ENCODE measurements at places on chromosomes 11 and 22. TPM values are rescaled to one million over a fixed set of nuclear protein-coding genes. Genes with fewer than 3 reads are reported as not detected.

Gene KRTAP5-1
- polyA plus RNA-seq = not detected

Gene C11orf87
- polyA plus RNA-seq = 0.02 TPM

Gene YPEL4
- 1.5 TPM for polyA plus RNA-seq

GRCh38 chr11:85355921-85356320 lies 271.2 kb downstream of the DLG2 start:
- no peak for DNase-seq

GRCh38 chr11:119599864-119600541 lies 129.0 kb downstream of the NECTIN1 start:
- DNase-seq = no peak

- DNase-seq = no peak
These were observed 107.9 kb downstream of the NAT10 start for GRCh38 chr11:34213366-34213765.

DNA sequence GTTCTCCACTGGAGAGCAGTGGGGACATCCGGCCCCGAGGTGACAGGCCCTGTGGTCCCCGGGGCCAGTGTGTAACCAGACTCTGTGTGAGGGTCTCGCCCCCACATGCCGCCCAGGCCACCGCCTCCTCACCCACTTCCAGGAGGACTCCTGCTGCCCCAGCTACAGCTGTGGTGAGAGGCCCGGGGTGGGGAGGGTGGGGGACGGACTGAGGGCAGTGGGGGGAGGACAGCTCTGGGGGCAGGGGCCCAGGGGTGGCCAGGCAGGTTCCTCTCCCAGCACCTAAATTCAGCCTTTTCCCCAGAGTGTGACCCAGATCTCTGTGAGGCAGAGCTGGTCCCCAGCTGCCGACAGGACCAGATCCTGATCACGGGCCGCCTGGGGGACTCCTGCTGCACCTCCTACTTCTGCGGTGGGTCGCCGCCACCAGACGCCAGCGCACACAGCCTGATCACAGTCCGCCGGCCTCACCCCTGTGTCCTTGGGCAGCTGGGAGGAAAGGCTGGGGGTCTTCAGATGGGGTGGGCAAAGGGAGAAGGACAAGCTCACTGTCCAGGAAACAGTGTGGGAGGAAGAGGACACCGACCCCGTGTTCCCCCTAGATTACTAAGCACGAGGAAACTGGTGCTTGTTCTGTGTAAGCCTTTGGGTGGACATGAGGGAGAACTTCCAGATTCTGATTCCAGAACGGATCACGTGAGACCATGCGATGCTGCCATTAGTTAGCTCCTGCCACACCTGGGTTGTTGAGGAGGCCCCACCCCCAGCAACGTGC lies 84.4 kb upstream of the MYOD1 start:
- DNase-seq = no peak

DNA sequence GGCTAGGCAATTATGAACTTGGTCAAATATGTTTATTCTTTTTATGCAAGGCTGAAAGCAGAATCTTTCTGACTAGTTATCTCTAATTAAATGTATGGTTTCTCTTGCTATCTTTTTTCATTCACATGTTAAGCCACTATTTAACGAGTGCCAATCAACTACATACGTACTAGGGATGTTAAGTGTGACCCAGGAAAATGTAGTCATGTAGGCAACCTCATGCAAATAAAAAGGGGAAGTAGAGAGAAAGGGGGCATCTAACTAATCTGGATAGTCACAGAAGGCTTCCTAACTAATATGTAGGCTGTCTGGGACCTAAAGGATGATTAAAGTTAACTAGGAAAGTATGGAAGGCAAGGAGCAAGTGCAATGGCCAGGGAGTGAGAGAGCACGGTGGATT lies 23.5 kb downstream of the TBRG1 start:
- no peak for DNase-seq

GRCh38 chr11:19237813-19238212 lies 2.9 kb downstream of the E2F8 start:
- no peak for DNase-seq

- DNase-seq = no peak
These were observed 403.6 kb downstream of the TBC1D22A start for GRCh38 chr22:47166033-47166404.

- DNase-seq = peak; percentile 6
These were observed 15.4 kb downstream of the CAPN5 start for GRCh38 chr11:77081976-77082836.

GRCh38 chr11:74004046-74004695 lies 4.7 kb downstream of the UCP3 start:
- DNase-seq = no peak
